ENCODE measurements at places on chromosomes 3 and 15.

GRCh38 chr3:58326267-58326900, 6.3 kb upstream of the PXK start:
- DNase-seq, result no peak
- H3K4me3 ChIP-seq, result no peak overlapping the region
- peaks cover 4% of the 10 kb centered on the region for H3K36me3 ChIP-seq
- no peak overlapping the region for H3K27ac ChIP-seq

GRCh38 chr3:48628277-48629017, 6.8 kb downstream of the SLC26A6 start:
- H3K27ac ChIP-seq, result no peak overlapping the region
- H3K36me3 ChIP-seq, result peaks cover 41% of the 10 kb centered on the region
- no peak overlapping the region for H3K4me3 ChIP-seq
- peaks cover 6% of the 10 kb centered on the region for H3K4me1 ChIP-seq

- H3K4me1 ChIP-seq, result no peaks in the 10 kb centered on the region
- peaks cover 57% of the 10 kb centered on the region for H3K36me3 ChIP-seq
- no peak overlapping the region for H3K4me3 ChIP-seq
- no peaks in the 10 kb centered on the region for H3K27me3 ChIP-seq
- no peak overlapping the region for H3K27ac ChIP-seq
Measured at GRCh38 chr15:65100442-65100841, 14.6 kb downstream of the UBAP1L start.

- peaks cover 21% of the 10 kb centered on the region for H3K4me1 ChIP-seq
- H3K4me3 ChIP-seq, result peak within 1 kb of the TSS; percentile 93
- H3K27me3 ChIP-seq, result no peaks in the 10 kb centered on the region
- DNase-seq, result no peak
- H3K36me3 ChIP-seq, result no peaks in the 10 kb centered on the region
Measured at GRCh38 chr3:32391643-32392535, at the start of gene CMTM7. TSS of gene CMTM7 (plus strand) at chr3:32391853. CDS start at chr3:32391907, 54 bp downstream.

GRCh38 chr3:61186030-61186429, 65.2 kb downstream of the FHIT start:
- no peaks in the 10 kb centered on the region for H3K4me1 ChIP-seq
- H3K27me3 ChIP-seq, result no peaks in the 10 kb centered on the region
- H3K4me3 ChIP-seq, result no peak overlapping the region
- no peak overlapping the region for H3K27ac ChIP-seq
- H3K36me3 ChIP-seq, result no peaks in the 10 kb centered on the region
- no peak for DNase-seq

DNA sequence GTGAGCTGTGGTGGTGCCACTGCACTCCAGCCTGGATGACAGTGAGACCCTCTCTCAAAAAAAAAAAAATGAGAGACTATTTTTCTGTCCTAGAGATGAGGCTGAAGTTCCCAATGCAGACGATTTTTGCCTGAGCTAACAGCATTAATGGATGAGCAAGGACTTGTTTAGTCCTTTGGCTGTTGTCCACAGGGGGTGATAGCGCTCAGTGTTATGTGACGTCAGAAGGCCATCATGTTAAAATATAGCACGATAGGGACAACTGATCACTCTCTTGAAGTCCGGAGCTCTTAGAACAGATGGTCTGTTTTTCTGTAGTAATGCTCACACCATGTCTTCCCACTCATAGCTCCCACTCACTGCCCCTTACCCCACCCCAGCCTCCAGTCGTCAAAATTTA, 6.8 kb downstream of the TRNT1 start:
- peaks cover 56% of the 10 kb centered on the region for H3K36me3 ChIP-seq
- H3K4me3 ChIP-seq, result no peak overlapping the region
- no peak for DNase-seq
- H3K27ac ChIP-seq, result no peak overlapping the region
- no peaks in the 10 kb centered on the region for H3K4me1 ChIP-seq

DNA sequence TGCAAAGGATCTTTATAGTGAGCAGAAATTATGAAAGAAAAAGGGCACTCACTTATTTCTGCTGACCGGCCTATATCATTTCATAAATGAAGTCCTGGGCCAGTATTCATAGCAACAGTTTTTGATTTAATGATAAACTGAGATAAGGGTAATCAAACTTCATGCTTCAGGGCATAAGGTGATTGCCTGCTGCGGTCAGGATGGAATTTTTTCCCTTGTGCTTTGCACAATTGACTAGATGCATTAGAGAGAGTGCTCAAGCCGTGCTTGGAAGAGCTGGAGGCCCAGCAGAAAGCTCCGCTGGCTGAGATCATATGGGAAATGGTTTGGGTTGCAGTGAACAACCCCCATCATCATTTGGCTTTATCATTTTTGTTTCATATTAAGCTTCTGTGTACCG, 10.4 kb downstream of the SEMA6D start:
- H3K36me3 ChIP-seq, result no peaks in the 10 kb centered on the region
- H3K27me3 ChIP-seq, result no peaks in the 10 kb centered on the region
- no peaks in the 10 kb centered on the region for H3K4me1 ChIP-seq
- H3K27ac ChIP-seq, result no peak overlapping the region
- H3K4me3 ChIP-seq, result no peak overlapping the region

DNA sequence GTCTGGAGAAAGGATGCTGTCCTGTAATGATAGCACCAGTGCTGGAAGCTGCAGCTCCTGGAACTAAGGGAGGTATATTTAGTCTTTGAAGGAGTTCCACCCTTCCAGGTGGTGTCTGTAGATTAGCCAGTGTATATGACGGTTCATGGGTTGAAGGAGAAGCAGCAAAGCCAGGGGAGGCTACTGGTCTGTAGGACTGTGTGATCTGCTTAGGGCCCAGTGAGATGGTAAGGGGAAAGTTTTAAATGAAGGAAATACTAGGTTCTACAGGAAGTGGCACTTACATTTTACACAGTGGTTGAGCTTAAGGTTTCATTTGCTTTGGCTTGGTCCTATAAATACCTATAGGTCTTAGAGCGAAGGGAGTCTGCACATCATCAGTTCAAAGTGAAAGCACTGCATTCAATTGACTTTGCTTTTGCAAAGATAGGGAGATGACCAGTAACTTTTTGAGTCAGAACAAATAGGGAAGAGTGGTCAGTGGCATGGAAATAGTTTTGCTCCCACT, 5.6 kb downstream of the SLC25A38 start:
- peaks cover 11% of the 10 kb centered on the region for H3K4me1 ChIP-seq
- H3K4me3 ChIP-seq, result no peak overlapping the region
- peaks cover 44% of the 10 kb centered on the region for H3K36me3 ChIP-seq

GRCh38 chr3:117010318-117010717, 300.7 kb downstream of the TUSC7 start:
- no peaks in the 10 kb centered on the region for H3K27me3 ChIP-seq
- no peak overlapping the region for H3K4me3 ChIP-seq
- H3K36me3 ChIP-seq, result no peaks in the 10 kb centered on the region
- H3K4me1 ChIP-seq, result no peaks in the 10 kb centered on the region
- H3K27ac ChIP-seq, result no peak overlapping the region

- H3K4me3 ChIP-seq, result no peak overlapping the region
- H3K27ac ChIP-seq, result no peak overlapping the region
- H3K27me3 ChIP-seq, result no peaks in the 10 kb centered on the region
- DNase-seq, result peak; percentile 19
- H3K36me3 ChIP-seq, result no peaks in the 10 kb centered on the region
- H3K4me1 ChIP-seq, result no peaks in the 10 kb centered on the region
Measured at GRCh38 chr3:68893600-68894239, 38.6 kb downstream of the TAFA4 start.

- DNase-seq, result no peak
- peaks cover 10% of the 10 kb centered on the region for H3K4me1 ChIP-seq
- no peaks in the 10 kb centered on the region for H3K27me3 ChIP-seq
- H3K27ac ChIP-seq, result no peak overlapping the region
Measured at GRCh38 chr15:89112341-89112971, 24.2 kb downstream of the ABHD2 start.

DNA sequence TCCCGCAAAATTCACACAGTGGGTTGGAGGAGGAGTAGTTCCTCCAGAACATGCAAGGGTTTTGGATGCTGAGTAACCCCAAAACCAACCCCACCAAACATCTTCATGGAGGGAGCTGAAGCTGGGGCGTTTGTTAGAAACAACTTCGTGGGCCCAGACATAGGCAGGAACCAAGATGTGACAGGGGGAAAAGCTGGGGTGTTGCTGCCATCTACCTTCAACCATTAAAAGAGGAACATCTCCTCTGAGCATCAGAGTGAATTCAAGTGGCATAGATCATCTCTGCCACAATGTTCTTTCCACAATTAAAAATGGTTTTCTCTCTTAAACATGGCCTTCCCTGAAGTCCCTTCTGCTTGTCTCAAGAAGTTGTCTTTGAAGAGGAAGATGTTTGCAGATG, 20.5 kb downstream of the SIDT1 start:
- DNase-seq, result no peak
- no peak overlapping the region for H3K27ac ChIP-seq
- no peak overlapping the region for H3K4me3 ChIP-seq
- H3K27me3 ChIP-seq, result no peaks in the 10 kb centered on the region
- no peaks in the 10 kb centered on the region for H3K4me1 ChIP-seq
- H3K36me3 ChIP-seq, result no peaks in the 10 kb centered on the region

- H3K27me3 ChIP-seq, result no peaks in the 10 kb centered on the region
- no peak for DNase-seq
- H3K27ac ChIP-seq, result no peak overlapping the region
- no peak overlapping the region for H3K4me3 ChIP-seq
- H3K4me1 ChIP-seq, result no peaks in the 10 kb centered on the region
- H3K36me3 ChIP-seq, result no peaks in the 10 kb centered on the region
Measured at GRCh38 chr3:188455748-188456147, 301.8 kb downstream of the LPP start.

GRCh38 chr3:52225452-52226228, at the start of gene TLR9:
TSS of gene TLR9 (minus strand) at chr3:52225645. CDS start at chr3:52225529, 116 bp downstream.
- DNase-seq, result peak; percentile 57
- H3K27me3 ChIP-seq, result no peaks in the 10 kb centered on the region
- peak within 1 kb of the TSS; percentile 46 for H3K4me3 ChIP-seq
- H3K36me3 ChIP-seq, result peaks cover 44% of the 10 kb centered on the region

GRCh38 chr3:193712938-193713337, 119.9 kb downstream of the OPA1 start:
- no peak for DNase-seq
- no peaks in the 10 kb centered on the region for H3K27me3 ChIP-seq
- peaks cover 7% of the 10 kb centered on the region for H3K4me1 ChIP-seq
- no peak overlapping the region for H3K27ac ChIP-seq
- no peaks in the 10 kb centered on the region for H3K36me3 ChIP-seq
- no peak overlapping the region for H3K4me3 ChIP-seq

DNA sequence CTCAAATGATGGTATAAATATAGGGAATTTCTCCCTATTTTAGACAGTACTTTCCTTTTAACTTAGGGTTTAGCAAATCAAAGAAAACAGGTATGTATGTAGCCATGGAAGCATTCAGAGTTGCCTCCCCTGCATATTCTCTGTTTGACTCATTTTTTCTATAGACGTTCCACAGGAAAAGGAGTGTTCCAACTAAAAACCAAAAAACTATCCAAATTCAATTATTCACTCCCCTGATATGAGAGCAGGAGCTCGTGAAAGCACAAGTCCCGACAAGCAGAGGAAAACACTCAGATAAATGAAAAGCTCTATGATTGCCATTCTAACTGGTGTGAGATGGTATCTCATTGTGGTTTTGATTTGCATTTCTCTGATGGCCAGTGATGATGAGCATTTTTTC, 119.5 kb downstream of the FRMD5 start:
- no peak overlapping the region for H3K27ac ChIP-seq
- DNase-seq, result no peak
- H3K27me3 ChIP-seq, result no peaks in the 10 kb centered on the region
- H3K4me1 ChIP-seq, result no peaks in the 10 kb centered on the region

DNA sequence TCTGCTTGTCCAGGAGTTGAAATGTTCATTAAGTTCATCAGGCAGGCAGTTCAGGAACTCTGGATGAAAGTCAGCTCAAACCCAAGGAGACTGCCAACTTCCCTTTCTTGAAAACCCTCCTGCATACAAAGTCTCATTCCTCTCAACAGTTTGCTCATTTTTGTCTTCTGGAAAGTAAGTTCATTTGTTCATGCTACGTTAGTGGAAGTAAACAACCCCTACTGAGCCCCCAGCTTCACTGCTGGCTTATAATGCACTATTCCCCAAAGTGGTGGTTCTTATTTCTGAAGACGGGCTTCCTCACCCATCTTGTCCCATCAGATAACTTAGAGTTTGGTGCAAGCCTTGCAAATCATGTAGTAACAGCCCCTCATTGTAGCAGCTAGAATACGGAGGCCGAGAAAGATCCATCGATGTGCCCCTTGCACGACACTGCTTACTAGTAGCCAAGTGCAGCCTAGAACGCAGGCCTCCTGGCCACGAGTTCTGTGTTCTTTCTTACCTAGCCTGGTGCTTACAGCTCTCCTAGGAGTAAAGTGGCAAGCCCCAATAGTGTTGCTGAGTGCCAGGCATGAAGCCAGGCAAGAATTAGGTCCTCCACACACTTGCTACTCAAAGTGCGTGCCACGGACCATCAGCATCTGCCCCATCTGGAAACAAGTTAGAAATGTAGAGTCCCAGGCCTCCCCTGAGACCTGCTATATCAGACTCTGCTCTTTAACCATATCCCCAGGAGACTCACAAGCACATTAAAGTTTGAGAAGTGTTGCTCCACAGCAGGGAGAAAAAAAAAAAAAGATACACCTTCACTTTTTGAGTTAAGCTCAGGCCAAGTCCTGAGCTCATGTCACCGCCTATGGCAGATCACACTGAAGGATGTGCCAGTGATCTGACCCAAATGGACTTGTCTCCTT, 82.5 kb downstream of the RFTN1 start:
- peaks cover 42% of the 10 kb centered on the region for H3K36me3 ChIP-seq
- no peak for DNase-seq
- no peak overlapping the region for H3K4me3 ChIP-seq
- no peaks in the 10 kb centered on the region for H3K4me1 ChIP-seq
- H3K27ac ChIP-seq, result no peak overlapping the region
- no peaks in the 10 kb centered on the region for H3K27me3 ChIP-seq

GRCh38 chr15:68318931-68319909, 41.7 kb downstream of the FEM1B start:
- DNase-seq, result no peak
- no peaks in the 10 kb centered on the region for H3K36me3 ChIP-seq
- H3K27ac ChIP-seq, result no peak overlapping the region
- peaks cover 14% of the 10 kb centered on the region for H3K4me1 ChIP-seq
- no peak overlapping the region for H3K4me3 ChIP-seq

DNA sequence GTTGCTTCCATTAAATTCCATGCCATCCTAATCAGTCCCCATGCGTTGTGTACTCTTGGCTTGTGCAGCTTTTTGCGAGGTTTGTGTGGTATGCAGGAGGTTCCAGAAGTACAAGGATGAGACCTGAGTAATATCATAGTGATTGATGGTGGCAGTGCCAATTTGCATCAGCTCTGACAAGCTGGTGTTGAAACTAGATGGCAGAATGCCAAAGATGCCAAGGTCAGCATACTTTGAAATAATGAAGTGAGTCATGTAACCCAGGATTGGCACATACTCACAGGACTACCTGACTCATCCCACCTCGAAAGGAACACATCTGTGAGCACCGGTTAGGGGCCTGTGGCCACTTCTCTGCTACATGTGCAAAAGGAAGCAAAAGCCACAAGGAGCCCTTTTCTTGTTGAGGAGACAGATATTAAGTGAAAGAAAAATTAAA, 14.3 kb downstream of the KAT2B start:
- H3K27ac ChIP-seq, result peak overlapping the region; percentile 92
- H3K27me3 ChIP-seq, result no peaks in the 10 kb centered on the region
- peak overlapping the region; percentile 35 for H3K4me3 ChIP-seq
- DNase-seq, result no peak

GRCh38 chr3:48278884-48279559, 38.1 kb downstream of the ZNF589 start:
- DNase-seq, result no peak
- H3K27ac ChIP-seq, result no peak overlapping the region
- H3K4me3 ChIP-seq, result no peak overlapping the region
- no peaks in the 10 kb centered on the region for H3K36me3 ChIP-seq
